ENCODE measurements at places on chromosomes 6 and 20.

DNA sequence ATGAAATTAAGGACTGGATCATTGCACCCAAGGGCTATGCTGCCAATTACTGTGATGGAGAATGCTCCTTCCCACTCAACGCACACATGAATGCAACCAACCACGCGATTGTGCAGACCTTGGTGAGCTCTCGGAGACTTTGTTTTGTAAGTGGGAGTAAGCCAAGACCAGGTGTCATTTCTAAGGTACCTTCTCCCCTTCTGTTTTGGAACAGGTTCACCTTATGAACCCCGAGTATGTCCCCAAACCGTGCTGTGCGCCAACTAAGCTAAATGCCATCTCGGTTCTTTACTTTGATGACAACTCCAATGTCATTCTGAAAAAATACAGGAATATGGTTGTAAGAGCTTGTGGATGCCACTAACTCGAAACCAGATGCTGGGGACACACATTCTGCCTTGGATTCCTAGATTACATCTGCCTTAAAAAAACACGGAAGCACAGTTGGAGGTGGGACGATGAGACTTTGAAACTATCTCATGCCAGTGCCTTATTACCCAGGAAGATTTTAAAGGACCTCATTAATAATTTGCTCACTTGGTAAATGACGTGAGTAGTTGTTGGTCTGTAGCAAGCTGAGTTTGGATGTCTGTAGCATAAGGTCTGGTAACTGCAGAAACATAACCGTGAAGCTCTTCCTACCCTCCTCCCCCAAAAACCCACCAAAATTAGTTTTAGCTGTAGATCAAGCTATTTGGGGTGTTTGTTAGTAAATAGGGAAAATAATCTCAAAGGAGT lies 30.4 kb downstream of the TXNDC5 start:
- DNase-seq: no peak

- no peak for DNase-seq
Measured at GRCh38 chr6:35185971-35186370, 27.8 kb upstream of the SCUBE3 start.

DNA sequence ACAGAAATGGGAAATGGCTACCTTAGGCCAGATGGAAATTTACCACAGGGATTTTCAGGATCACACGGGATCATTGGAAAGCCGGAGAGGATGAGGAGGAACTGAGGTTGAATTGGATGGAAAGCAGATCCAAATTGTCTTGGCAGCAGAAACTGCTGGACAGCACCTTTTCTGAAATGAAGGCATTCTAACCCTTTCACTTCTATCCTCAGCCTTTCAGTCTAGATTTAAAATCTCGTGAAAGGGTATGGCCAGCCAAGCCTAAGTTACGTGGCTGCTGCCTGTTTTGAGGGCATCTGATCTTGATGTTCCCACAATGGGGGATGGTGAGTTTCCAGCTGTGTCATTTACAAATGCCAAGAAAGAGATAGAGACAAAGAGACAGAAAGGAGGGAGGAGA lies 358.2 kb downstream of the KIF16B start:
- DNase-seq: no peak

GRCh38 chr20:62762376-62762775 lies 33.9 kb upstream of the MRGBP start:
- DNase-seq: no peak

- no peak for DNase-seq
Measured at GRCh38 chr6:73898599-73898998, 202.6 kb downstream of the CD109 start.

DNA sequence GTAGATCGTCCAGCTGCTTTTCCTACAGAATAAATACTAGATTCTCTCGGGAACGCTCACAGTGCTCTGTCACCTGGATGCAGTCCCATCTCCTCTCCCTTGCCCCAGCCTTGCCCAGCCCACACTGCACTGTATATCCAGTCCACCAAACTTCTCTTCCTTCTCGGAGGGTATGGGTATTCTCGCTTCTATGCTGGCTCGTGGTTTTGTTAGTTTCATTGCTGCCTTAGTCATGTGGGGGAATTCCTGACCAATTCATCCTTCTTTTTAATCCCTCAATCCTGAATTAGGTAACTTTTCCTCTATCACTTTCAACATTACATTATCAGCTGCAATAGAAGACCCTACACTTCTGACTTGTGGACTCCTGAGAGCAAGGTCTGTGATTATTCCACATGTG lies 252.4 kb downstream of the GMDS start:
- no peak for DNase-seq

GRCh38 chr6:13769034-13769654 lies 45.2 kb downstream of the MCUR1 start:
- no peak for DNase-seq

GRCh38 chr6:90464507-90464906 lies 122.4 kb downstream of the MAP3K7 start:
- no peak for DNase-seq

GRCh38 chr20:3446779-3447178 lies 24.0 kb upstream of the ATRN start:
- DNase-seq: no peak

DNA sequence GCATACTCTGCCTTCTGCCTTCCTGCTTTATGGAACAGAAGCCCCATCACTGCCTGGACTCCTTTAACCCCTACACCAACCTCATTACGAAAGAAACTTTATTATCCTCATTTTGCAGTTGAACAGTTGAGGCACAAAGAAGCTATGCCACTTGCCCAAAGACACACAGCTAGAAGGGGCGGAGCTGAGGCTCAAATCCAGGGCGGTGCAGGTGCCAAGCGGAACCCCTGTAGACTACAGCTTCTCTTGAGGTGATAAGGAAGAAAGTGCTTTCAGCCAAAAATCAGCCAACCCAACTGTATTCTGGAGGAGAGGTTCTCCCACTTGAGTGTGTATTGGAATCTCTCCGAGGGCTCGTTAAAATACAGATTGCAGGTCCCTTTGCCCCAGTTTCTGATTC lies 90.5 kb downstream of the PRND start:
- DNase-seq: no peak

DNA sequence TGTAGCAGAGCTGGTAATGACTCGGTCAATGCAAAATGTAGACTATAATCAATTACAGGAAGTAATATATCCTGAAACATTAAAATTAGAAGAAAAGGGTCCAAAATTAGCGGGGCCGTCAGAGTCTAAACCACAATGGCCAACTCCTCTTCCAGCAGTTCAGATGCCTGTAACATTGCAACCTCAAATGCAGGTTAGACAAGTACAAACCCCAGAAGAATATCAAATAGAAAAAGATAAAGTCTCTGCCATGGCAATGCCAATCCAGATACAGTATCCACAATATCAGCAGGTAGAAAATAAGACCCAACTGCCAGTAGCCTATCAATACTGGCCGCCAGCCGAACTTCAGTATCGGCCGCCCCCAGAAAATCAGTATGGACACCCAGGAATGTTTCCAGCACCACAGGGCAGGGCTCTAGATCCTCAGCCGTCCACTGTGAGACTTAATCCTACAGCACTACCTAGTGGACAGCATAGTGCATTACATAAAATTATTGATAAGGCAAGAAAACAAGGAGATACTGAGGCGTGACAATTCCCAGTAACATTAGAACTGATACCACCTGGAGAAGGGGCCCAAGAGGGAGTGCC lies 158.4 kb downstream of the GPX5 start:
- DNase-seq: peak; percentile 50

- no peak for DNase-seq
Measured at GRCh38 chr6:31187780-31188194, 17.3 kb upstream of the POU5F1 start.

DNA sequence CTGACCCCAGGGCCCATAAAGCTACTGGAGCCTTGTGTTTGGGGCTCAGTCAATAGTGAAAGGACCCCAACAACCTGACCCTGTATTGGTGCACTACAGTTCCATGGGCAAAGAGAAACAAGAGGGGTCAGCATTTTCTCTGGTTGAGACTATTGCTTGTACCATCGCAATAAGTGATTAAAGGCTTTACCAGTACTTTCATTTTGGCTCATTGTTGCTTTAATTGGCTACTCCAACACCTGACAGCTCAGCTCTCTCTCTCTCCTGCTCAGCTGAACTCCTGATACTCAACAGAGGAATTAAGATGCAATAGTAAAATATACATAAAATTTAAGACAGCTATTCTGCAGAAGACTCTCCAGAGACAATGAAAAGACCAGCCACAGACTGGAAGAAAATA lies 17.8 kb downstream of the CD93 start:
- DNase-seq: no peak

GRCh38 chr6:111552958-111553357 lies 52.7 kb downstream of the TRAF3IP2 start:
- DNase-seq: peak; percentile 55

DNA sequence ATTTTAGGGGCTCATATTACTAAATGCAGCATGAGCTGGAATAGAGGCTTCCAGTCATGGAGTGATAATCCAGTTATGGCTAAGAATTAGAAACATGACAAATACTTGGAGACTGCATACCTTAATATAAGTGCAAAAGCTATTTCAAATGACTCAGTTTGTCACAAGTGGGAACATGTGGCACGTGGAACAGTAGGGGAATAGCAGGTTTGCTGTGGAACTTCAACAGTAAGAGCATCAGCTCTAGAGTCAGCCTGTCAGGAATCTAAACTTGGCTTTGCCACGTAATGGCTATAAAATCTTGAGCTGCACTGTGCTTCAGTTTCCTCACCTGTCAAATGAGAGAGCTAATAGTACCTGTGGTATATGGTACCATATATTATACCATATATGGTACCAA lies 62.1 kb downstream of the HTR1B start:
- no peak for DNase-seq

GRCh38 chr6:131694832-131695426 lies 6.3 kb downstream of the OR2A4 start:
- peak; percentile 85 for DNase-seq

DNA sequence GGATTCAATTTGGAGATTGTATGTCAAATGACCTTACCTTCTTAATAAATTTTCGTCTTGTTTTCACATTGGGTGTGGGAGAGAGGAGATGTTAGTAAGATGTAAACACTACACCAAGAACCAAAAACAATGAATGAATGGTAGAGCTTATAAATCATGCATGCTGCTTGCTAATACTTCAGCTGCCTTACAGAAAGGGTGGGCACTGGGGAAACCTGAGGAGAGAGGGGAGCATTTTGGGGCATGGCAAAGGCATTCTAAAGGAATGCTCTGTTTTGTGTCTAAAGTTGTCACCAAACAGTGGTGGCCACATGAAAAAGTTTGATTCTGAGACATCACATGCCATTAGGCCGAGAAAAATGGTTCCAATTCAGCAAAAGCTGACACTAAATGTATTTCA lies 80.4 kb downstream of the BCAS1 start:
- DNase-seq: no peak

- DNase-seq: peak; percentile 73
Measured at GRCh38 chr6:154370545-154370944, 13.9 kb upstream of the IPCEF1 start.

- peak; percentile 54 for DNase-seq
Measured at GRCh38 chr6:149190224-149190831, 127.2 kb upstream of the TAB2 start.

- peak; percentile 10 for DNase-seq
Measured at GRCh38 chr6:169251371-169251802, 2.3 kb downstream of the THBS2 start.

DNA sequence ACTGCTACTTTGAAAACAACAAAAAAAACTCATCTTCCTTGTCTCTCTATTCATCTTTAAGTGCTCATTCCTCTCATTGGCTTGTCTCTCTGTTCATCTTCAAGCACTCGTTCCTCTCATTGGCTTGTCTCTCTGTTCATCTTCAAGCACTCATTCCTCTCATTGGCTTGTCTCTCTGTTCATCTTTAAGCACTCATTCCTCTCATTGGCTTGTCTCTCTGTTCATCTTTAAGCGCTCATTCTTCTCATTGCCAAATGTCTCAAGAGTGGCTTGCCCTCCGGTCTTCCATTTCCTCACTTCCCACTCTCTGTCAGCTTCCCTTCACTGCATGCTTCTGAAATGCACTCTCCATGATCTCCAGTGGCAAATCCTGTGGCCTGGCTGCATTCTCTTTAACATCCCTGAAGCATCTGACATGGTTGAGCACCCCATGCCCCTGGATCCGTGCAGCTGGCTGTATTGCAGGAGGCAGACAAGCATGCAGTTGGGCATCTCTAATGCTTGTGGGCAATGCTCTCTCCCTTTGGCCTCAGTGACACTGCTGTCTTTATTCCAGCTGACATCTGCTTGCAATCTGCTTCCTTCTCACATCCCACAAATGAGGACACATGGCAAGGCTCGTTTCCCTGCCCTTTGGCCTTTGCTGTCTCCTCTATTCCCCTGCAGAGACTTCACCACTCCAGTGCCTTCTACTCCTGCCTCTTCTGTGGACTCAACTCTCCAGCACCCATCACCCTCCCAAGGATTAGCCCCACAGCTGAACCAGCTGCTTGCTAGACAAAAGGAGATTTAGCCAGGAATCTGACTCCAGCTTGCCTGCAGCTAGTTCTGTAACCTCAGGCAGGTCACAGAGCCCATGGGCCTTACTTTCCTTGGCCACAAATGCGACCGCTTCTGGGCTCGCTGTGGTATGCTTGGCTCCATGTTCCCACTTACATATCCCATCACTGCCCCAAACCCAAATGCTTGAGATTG lies 143.2 kb upstream of the SNX9 start:
- no peak for DNase-seq

DNA sequence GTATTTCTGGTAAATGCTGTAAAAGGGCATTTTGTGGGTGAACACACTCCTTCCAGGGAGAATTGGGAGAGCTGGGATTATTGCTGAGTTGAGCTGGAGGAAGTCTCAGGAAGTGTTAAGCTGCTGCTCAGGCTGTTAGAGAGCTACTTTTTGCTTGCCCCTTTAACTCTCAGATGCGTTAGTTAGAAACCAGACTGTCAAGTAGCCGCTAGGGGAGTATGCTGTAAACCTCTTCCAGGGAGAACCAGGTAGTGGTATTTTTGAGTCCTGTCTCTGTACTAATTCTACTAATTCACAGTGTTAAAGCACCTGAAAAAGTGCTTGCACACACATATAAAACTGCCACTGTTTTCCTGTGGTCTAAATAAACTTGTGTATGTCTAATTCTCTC lies 6.6 kb upstream of the GFRAL start:
- no peak for DNase-seq

DNA sequence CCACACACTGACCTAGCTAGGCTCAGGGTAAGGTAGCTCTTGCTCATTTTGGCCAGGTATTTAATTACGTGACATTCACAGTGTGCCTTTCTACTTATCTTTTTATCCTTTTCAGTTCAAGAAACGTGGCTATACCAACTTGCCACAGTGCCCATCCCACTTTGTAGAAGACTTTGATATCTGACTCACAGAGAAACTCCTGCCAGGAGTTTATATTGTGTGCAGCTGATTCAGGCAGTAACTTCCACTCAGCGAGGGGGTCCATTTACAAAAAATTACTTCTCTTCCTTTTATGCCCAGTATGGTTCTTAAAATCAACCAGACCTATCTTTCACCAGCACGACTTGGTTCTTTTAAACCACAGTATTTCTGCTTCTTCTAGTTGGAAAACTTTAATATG lies 75.6 kb downstream of the PRL start:
- no peak for DNase-seq
